Brain (organoid and tissue), 16 donors: ENCODE measurements at places on chromosomes 7 and 10. TPM values are rescaled to one million over a fixed set of nuclear protein-coding genes. Genes with fewer than 3 reads are reported as not detected.

The THNSL1 gene
- 5.3 TPM for polyA plus RNA-seq

The WNT2 gene
- polyA plus RNA-seq: 0.24 TPM

The GRM3 gene
- 23.5 TPM for polyA plus RNA-seq

The TMEM196 gene
- polyA plus RNA-seq: 0.27 TPM

The CELF2 gene
- polyA plus RNA-seq: 19.5 TPM

The TUBAL3 gene
- polyA plus RNA-seq: 0.24 TPM

The TMEM178B gene
- 24.3 TPM for polyA plus RNA-seq

The ZPBP gene
- not detected for polyA plus RNA-seq

The ANKRD61 gene
- not detected for polyA plus RNA-seq

The SFRP4 gene
- polyA plus RNA-seq: 0.81 TPM

The CYP2C8 gene
- polyA plus RNA-seq: not detected

The EBLN1 gene
- not detected for polyA plus RNA-seq

The STOX1 gene
- polyA plus RNA-seq: 14.4 TPM

The OR2A5 gene
- not detected for polyA plus RNA-seq

The ARHGAP22 gene
- 8.7 TPM for polyA plus RNA-seq

The NKX2-3 gene
- polyA plus RNA-seq: not detected

The ARID5B gene
- 2.5 TPM for polyA plus RNA-seq

The BTBD16 gene
- polyA plus RNA-seq: 0.97 TPM

The WNT16 gene
- polyA plus RNA-seq: 0.25 TPM

The RFC2 gene
- polyA plus RNA-seq: 83.2 TPM

The SKIDA1 gene
- 0.46 TPM for polyA plus RNA-seq

The GNGT1 gene
- not detected for polyA plus RNA-seq

The PSD gene
- polyA plus RNA-seq: 104 TPM

The SLC16A9 gene
- polyA plus RNA-seq: 3.4 TPM

The ARPC1A gene
- polyA plus RNA-seq: 192 TPM

The SLC13A1 gene
- polyA plus RNA-seq: not detected

The MMP21 gene
- polyA plus RNA-seq: not detected

The CYP2C19 gene
- polyA plus RNA-seq: not detected

The WIPF3 gene
- polyA plus RNA-seq: 17.6 TPM

The CAV2 gene
- polyA plus RNA-seq: 3.8 TPM

The TMEM213 gene
- not detected for polyA plus RNA-seq

The TYSND1 gene
- polyA plus RNA-seq: 6.2 TPM

The DYDC1 gene
- not detected for polyA plus RNA-seq

The CFAP69 gene
- not detected for polyA plus RNA-seq

The EVX1 gene
- polyA plus RNA-seq: 0.27 TPM

The LRRD1 gene
- polyA plus RNA-seq: not detected

The FBXO24 gene
- 0.53 TPM for polyA plus RNA-seq

The PTCD1 gene
- polyA plus RNA-seq: 5.1 TPM

The TEX47 gene
- polyA plus RNA-seq: not detected

The SH2D4B gene
- not detected for polyA plus RNA-seq

The PILRA gene
- 3.8 TPM for polyA plus RNA-seq

The GTF2IRD2 gene
- polyA plus RNA-seq: 15.7 TPM

The TMEM270 gene
- polyA plus RNA-seq: 4.4 TPM

The BAIAP2L1 gene
- polyA plus RNA-seq: 19.4 TPM

The SPDYE18 gene
- polyA plus RNA-seq: not detected

The CXCL12 gene
- 11.5 TPM for polyA plus RNA-seq
